ENCODE measurements at places on chromosomes 7 and 10.

- no peak for DNase-seq
Measured at GRCh38 chr7:11950281-11950680, 118.3 kb upstream of the THSD7A start.

- no peak for DNase-seq
Measured at GRCh38 chr7:13948019-13948801, 41.3 kb downstream of the ETV1 start.

GRCh38 chr7:157056957-157057902, 46.8 kb upstream of the MNX1 start:
- no peak for DNase-seq

DNA sequence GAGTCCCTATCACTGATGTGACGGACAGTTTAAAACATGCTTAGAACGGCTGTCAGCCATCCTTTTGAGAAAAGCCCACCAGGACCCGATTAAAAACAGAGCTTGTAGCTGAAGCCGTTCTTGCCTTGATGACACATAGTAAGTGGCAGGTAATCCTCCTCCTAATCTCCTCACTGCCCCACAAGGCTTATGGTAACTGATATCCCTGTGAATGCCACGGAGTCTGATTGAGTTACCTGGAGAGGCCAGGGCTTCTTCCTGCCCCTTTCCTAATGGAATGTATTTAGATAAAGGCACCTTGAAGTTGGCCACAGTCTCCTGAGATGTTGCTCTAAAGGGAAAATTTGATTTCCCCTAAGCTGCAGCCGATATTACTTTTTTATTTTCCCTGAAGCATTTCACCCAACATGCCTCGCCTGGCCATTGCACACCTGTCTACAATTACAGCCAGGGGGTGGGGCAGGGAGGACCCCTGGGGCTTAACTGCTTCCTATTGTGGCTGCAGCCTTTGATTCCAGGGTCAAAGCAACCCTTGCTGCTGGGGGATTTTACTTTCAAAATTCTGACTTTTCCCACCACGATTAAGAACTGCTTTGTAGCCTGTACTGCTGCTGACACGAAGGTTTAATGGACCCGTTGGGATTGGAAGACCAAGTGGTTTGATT, 169.0 kb upstream of the GPR26 start:
- no peak for DNase-seq

GRCh38 chr10:26093229-26093628, 123.3 kb upstream of the GAD2 start:
- no peak for DNase-seq

- no peak for DNase-seq
Measured at GRCh38 chr10:90960355-90960814, 39.5 kb upstream of the ANKRD1 start.
